ENCODE measurements at places on chromosomes 12 and 14.

DNA sequence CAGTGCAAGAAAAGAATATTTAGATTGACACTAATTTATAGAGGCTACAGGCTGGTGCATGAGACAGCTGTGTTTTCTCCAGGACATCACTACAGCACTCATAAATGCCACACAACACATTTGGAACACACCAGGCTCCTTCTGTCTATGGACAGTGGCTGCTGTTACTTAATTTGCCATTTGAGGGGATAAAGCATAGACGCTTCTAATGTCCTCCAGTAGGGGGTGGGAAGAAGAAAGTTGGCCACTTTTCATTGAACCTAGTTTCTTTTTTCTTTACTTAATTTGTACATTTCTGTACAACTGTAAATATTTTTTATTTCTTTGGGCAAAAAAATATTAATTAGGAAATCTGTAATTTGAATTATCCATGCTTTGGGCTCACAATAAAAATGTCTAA lies 12.4 kb upstream of the RTN1 start:
- no peak for DNase-seq

GRCh38 chr14:65256714-65257113 lies 154.4 kb upstream of the MAX start:
- DNase-seq, result no peak

GRCh38 chr12:43066471-43066870 lies 476.9 kb upstream of the PRICKLE1 start:
- no peak for DNase-seq

DNA sequence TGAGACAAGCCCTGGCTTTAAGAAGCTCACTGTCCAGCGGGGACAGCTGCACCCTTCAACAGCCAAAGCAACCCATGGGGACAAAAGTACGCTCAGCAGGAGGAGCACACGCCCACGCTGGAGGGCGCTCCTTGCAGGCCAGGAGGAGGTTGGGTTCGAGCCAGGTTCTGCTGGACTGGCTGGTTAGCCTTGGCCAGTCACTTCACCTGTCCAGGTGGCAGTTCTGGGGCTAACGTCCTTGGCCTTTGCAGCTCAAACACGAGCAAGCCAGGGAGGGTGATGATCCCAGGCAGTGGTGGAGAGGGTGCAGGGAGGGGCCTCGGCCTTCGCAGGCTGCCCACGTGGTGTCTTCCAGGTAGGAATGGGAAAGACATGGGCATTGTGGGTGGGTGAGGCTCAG lies 13.1 kb downstream of the CHGA start:
- DNase-seq, result no peak
